Left forelimb (tissue), 1 donor: ENCODE measurements at places on chromosomes 3 and 15.

DNA sequence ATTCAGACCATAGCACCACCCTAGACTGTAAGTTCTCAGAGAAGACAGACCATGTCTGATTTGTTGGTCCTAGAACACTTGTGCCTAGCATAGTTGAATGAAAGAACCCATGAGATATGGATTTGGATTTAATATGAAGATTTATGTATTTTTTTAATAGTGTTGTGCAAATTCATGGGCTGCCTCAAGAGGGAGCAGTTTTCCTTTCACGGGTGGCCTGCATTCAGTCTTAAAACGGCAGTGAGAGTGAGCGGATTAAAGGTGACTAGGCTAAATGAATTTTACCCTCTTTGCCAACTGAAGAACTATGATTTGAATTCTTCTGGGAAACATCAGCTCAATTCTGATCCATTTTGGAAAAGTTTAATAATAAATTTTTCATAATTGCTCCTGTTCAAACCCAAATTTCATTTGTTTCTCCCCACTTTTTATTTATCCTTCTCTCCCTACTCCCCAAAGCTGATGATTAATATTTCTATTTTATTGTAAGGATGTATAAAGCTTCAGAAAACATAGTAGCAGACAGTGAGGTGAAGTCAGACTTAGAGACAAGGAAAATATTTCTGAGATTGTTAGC, 67.3 kb downstream of the MORC1 start:
- no peak for DNase-seq

DNA sequence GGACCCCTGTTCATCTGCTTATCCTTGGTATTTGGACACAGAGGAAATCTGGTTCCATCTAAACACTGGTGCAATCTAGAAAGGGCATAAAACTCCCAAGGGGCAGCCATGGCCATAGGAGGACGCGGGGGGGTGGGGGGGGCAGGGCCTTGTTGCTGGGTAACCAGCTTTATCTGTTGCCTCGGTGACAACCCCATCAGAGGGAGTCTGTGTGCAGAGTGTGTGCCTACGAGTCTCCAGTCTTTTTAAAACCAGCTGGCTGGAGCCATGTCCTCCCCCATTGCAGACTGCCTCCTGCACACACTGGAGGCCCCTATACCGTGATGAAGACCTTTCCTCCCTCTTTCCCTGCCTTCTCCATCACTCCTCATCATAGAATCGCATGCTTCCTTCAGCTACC, 26.4 kb upstream of the CORO2B start:
- DNase-seq, result no peak

DNA sequence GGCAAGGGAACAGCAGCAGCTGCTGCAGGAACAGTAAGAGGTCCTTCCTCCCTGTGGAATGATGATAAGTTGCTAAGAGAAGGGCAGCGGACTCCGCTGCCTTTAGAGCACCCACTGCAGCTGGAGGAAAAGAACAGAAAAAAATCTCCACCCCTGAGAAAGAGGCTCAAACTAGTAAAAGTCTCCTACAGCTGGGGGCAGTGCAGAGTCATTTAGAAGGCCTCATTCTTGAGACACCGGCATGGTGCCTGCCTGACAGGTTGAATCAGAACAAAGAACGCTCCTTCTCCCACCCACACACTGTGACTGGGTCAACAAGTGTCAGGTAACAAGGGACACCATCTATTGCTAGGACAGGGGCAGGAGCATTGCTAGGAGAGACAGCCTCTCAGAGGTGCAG, 188.4 kb downstream of the ABHD5 start:
- peak; percentile 45 for DNase-seq

DNA sequence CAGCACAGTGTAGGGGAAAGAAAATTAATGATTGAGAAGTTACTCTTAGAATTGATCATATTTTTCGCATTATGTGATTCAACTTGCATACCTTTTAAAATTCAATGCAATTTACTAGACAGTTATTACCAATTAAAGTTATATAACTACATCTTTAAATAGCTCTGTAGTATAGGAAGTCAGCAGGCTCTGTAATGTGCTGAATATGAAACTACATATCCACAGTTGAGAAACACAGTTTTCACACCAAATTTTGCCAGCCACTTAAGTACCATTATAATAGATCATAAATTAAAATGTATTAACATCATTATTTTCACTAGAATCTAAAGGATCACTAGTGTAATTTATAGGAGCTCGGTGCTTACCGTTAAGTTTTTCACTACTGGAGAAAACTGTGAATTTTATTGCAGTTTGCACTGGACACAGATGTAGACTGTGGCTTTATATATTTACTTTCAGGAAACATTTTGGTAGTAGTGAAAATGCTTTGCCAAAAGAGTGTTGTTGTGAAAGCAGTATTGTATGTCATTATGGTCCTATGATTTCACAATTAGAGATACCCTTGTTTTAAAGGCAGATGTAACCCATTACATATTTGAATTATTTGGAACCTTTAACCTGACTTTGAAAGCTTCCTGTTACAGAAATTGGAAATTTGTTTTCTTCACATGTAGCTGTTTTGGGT, 113.6 kb downstream of the PLCL2 start:
- no peak for DNase-seq

- no peak for DNase-seq
Measured at GRCh38 chr3:179750720-179751328, 98.0 kb downstream of the USP13 start.

DNA sequence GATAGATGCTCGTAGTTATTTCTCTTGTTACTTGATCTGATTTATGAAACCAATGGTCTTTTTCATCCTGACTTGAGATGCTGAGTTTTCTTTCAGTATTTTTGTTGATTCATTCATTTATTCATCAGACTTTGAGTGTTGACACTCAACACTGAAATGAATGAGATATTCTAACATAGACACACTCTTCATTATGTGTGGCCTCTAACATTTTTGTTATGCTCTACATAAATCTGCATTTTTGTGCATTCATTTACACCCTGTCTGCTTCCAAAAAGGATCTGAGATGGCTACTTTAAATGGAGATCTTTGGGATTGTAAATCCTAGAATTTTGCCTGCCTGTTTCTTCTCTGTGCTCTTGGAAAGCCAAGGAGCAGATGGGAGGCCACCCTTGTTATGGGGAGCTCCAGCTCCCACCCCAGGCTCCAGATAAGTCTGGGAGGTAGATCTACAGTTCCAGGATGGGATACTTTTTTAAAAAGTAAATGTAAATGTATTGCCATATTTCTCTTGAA, 287.2 kb upstream of the LRRFIP2 start:
- DNase-seq, result no peak

GRCh38 chr3:37953226-37953625, 37.4 kb upstream of the VILL start:
- no peak for DNase-seq

- no peak for DNase-seq
Measured at GRCh38 chr15:72006382-72006781, 111.6 kb downstream of the MYO9A start.

DNA sequence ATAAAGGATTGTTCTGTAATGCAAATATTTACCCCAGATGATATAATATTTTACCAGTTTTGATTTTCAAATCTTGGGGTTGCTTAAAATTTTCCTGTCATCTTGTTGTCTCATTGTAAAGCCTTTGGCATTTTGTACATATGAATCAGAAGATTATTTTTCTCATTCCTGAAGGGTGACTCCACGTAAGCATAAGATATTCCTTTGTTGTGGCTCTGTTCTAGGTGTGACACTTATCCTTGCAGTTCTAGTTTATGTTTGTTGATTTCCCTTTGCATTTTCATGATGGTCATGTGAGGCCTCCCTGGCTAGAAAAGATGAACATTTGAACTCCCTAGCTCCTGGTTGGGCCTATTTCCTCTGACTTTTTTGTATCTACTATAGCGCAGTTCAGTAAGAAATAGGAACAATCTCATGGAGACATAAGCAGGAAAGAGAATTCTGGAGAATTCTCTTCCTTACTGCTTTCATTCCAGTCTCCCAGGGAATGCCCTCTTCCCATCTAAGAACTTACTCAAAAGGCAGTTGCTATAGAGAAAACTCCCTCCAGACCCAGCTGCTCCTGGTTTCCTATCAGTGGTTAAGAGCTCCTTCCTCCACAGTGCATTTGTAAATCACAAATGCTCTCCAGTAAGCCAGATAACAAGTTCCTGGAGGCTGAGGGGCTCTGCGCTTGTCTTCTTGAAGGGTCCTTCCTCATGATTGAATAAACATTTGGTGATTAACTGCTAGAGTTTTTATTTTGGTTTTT, 124.7 kb downstream of the WNT5A start:
- no peak for DNase-seq

DNA sequence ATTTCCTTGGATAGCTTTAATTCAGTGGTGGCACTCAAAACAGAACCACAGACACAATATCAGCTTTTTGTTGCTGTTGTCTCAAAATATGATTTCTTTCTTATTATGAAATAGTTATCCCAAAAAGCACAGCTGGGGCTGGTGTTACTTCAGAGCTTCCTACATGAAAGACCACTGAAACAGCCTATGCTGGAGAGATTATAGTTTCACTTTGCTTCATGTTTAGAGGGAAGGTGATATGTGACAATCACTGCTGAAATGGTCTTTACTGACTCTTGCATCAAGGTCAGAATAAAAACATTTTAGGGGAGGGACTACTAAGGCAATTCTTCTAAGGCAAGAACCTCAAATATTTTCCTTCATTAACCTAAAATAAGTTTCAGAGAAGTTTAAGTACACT, 190.7 kb downstream of the TNIK start:
- no peak for DNase-seq

DNA sequence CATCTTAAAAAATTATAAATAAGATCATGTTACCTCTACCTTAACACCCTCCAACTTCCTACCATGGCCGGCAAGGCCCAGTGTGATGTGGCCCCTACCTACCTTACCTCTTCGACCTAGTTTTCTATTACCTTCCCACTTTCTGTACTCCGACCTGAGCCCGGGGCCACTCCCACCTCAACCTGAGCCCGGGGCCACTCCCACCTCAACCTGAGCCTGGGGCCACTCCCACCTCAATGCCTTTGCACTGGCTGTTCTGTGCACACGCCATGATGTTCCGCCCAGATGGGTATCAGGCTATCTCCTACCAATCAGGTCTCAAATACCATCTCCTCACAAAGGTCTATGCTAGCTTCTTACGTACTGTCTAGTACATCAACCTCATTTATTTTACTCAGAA, 66.8 kb upstream of the XXYLT1 start:
- DNase-seq, result no peak

- peak; percentile 93 for DNase-seq
Measured at GRCh38 chr3:172040078-172040980, 951 bp downstream of the FNDC3B start.

- no peak for DNase-seq
Measured at GRCh38 chr3:50317300-50317699, 5.2 kb downstream of the HYAL2 start.

- DNase-seq, result no peak
Measured at GRCh38 chr3:59135096-59135495, 85.3 kb upstream of the CFAP20DC start.

- no peak for DNase-seq
Measured at GRCh38 chr15:93173369-93173768, 84.4 kb upstream of the RGMA start.

- DNase-seq, result no peak
Measured at GRCh38 chr3:23253214-23253613, 50.1 kb downstream of the UBE2E2 start.

DNA sequence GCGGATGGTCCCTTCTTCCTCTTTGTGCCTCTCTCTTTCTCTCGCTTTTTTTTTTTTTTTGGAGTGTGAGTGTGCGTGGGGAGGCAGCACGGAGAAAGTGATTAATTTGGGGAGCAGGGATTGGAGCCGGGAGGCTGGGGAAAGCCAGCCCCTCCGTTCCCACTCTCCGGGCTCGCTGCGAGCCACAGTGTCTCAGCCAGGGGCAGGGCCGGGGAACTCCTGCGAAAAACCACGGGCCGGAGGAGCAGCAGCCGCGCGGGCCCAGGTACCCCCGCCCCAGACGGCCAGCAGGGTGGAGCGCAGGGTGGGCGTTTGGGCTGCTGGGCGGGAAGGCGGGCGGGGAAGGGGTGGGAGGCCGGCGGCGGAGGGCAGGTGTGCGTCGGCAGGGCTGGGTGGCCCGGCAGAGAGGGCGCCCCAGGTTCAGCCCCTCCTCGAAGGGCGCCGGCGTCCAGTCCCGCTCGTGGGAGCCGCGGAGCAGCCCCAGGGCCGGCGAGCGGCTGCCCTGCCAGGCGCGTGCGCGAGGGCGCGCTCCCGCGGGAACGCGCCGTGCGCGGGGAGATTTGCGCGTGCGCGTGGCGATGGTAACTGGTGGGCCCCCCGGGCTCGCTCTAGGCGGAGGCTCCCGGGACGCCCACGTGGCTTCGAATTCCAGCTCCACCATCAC, 1.4 kb downstream of the CHL1 start:
- DNase-seq, result no peak

GRCh38 chr3:141623691-141624090, 114.4 kb upstream of the RNF7 start:
- DNase-seq, result no peak

GRCh38 chr15:72070817-72071447, 47.0 kb downstream of the MYO9A start:
- no peak for DNase-seq

DNA sequence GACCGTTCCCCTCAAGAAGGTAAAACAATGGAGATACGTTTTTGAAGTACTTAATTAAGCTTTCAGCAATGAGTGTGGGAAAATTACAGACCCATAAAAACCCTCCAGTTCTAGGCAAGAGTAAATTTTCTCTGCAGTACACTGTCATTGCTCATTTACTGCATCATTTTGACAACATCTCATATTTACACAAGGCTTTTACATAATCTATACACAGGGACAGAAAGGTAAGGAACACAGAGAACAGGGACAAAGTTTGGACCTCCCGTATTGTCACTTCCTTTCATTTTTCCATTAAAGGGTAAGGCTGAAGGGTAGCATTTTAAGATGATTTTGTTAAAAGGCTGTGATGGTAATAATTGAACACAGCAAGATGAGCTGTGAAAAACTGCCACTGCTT, 7.4 kb upstream of the HGD start:
- no peak for DNase-seq

GRCh38 chr3:46561951-46562350, 4.2 kb downstream of the LRRC2 start:
- DNase-seq, result no peak

DNA sequence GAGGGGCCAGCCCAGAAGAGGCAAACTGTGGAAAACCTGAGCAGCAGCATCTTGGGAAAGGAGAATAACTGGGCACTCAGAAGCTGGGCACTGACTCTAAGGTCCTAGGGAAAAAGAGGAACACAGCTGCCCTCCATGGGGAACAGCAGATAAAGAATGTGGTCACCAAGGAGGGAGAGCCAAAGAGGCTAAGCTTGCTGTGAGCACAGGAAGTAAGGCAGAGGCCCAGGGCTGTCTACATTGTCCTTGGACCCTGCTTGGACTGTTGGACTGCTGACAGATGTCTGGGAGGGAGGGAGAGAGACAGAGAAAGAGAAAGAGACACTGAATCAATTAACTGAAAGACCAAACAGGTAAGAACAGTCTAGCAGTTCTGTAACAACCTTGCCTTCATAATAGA, 4.5 kb upstream of the MNS1 start:
- DNase-seq, result no peak

- DNase-seq, result no peak
Measured at GRCh38 chr3:15206662-15207576, 873 bp downstream of the CAPN7 start.

GRCh38 chr15:90837094-90837493, 31.3 kb upstream of the FURIN start:
- no peak for DNase-seq
